ENCODE measurements at places on chromosomes 11 and 22.

DNA sequence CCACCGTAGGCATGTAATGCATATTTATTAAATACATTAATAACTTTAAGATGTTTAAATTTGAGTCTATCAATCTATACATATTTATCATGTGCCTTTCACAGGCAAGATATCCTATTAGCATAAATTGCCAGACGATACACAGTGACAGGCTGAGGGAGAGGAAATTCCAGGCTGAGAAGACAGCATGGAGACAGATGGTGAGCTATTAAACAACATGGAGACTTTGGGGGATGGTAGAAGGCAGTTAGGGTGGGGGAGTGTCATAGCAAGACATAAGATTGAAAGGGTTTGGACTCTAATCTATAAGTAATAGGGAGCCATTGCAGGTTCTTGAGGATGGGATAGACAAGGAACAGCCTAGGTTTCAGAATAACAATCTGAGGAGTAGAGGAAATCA is 138.5 kb downstream of the NXPE2 start:
- no peak for DNase-seq

DNA sequence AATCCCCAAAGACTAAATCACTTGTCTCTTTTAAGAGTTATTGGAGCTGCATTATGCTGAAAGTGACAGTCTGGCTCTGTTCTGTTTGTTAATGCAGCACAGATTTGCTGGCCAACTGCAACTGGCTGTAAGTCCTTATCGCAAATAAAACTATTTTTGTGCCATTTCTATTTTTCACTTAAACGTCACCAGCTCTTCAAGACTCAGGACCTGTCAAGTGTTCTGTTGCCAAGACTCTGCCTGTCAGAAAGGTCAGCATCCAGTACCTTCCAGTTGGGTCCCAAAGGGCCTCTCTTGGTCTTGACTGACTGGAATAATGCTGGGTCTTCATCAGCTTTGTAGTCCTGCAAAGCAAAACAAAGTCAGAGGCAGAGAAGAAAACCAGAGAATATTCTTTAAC is 45.6 kb downstream of the PITPNB start:
- DNase-seq = no peak

DNA sequence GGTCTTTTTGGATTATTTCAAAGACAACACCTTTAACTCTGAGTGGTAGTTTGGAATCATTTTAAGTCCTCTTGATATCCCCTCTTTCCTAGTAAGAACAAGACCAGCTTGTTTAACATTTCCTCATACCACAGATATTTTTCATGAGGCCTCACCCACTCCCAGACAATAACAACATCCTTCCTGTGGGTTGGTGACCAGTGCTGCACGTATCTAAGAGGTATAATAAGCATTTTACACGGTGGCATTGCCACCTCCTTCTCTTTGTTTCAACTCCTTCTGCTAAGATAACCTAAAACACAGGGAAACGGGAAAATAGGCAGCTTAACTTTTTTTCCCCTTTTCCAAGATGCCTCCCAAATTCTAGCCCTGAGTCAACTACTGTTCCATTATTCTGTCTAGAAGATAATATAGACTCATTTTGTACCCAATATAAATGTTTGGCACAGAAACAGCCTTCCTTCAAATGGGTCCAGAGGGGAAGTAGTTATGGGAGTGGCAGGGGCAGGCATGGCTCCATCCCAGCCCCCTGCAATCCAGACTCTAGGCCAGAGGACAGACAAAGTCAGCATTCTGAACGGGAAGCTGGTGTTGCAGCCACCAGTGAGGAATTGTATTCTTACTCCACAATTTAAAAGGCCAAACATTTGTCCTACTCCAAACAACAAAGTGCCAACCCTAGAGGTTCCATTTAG is 28.5 kb downstream of the MAML2 start:
- DNase-seq = no peak

GRCh38 chr22:46578251-46578823 is 40.9 kb upstream of the CELSR1 start:
- no peak for DNase-seq

DNA sequence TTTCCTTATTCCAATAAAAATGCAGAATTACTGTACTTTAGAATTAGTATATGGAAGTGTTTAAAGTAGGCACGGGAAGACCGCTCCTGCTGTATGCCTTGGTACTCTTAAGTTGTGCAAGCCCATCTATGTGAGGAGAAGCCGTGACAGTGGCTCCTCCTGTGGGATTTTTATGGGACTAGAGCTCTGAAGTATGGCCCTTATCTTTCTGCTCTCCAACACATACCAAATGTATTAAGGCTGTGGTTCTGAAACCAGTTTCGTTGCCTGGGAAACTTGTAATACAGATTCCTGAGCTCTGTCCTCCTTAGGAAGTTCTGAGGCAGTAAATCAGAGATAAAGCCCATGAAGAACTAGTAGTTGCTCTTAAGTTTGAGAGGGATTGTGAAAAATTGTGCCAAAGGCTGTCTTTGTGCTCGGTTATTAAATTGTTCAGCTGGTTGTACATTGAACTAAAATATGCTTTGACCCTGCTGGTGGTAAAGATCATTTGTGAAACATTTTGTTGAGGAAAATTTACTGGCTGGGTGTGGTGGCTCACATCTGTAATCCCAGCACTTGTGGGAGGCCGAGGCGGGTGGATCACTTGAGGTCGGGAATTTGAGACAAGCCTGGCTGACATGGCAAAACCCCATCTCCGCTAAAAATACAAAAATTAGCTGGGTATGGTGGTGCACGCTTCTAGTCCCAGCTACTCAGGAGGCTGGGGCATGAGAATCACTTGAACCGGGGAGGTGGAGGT is 29.3 kb downstream of the RTN3 start:
- no peak for DNase-seq
